ENCODE measurements at places on chromosomes 1 and 21.

DNA sequence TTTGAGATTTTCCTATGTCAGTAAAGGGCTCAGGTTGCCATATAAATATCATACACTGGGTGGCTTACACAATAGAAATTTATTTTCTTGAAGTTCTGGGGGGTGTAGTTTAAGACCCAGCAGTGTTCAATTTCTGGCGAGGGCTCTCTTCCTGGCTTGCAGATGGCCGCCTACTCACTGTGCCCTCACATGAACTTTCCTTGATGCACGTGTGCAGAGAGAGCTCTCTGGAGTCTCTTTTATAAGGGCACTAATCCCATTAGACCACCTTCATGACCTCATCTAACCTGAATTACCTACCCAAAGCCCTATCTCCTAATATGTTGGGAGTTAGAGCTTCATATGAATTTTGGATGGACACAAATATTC, 21.1 kb downstream of the TMEM51 start:
- DNase-seq = no peak

DNA sequence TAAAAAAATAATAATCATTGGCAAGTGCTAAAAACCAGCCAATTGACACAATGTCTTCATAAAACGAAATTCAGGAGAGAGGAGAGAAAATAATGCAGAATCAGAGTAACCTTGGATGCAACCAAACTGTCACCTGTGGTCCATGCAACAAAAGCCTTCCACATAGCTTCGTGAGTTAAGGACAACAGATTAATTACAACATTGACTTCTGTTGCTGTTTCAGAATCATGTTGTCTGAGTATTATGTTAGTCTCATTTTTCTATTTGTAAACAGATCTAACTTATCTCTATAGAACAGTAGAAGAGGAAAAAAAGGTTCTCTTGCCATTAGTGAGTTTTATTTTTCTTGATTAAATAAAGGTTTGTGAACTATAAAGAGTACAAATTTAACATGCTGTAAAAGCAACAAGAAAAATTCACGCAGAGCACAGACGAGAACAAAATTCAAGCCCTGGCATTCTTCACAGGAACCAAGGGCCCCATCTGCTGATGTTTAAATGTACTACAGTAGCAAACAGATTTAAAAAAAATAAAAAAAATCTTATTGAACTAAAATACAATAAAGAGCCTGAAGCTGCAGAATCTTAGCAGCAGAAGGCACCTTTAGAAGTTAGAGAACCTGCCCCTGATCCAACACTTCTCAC, 381.1 kb upstream of the PKN2 start:
- DNase-seq = peak; percentile 4

DNA sequence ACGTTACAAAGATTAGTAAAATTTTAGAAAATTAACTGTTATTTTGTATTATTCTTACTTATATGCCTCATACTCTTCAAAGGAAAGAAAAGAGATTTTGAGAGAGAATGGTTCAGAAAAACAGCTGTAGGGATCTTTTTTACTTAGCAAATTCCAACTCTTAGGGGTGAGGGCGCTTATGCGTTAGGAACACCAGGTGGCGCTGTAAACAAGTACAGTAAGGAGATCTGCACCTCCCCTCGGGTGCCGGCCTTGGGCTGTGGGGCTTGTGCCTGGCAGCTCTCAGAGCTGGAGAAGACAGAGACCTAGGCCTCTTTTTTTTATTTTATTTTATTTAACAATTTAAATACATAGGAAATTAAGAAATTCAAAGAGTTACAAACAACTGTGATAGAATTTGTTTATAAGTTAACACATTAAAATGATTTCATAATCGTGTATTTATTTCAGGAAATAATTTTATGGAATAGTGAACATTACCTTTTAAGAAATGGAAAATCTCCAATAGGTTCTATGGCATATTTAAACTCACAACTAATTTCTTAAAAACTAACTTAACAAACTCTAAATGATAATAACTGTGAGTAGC, 32.6 kb downstream of the UTP25 start:
- DNase-seq = no peak

GRCh38 chr1:158491316-158491715, 19.3 kb downstream of the OR10R2 start:
- no peak for DNase-seq

- DNase-seq = no peak
Observed at GRCh38 chr1:208178091-208178529, 66.1 kb downstream of the PLXNA2 start.

DNA sequence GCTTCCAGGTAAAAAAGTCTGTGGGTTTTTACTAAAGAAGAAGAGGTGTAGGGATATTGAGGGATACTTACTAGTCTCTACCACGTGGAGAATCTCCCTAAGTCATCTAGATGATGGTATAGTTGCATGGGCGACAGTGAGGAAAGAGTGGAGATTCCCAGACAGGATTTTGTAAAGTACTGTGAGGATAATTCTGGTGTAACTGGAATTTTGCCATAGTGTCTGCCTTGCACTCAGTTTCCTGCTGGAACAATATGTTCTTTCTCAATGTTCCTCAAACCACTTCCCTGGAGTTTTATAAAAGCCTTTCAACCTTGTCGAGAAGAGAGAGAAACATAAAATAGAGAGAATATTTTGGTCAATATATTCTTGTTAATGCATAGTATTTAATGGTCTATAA, 95.1 kb upstream of the WLS start:
- no peak for DNase-seq

DNA sequence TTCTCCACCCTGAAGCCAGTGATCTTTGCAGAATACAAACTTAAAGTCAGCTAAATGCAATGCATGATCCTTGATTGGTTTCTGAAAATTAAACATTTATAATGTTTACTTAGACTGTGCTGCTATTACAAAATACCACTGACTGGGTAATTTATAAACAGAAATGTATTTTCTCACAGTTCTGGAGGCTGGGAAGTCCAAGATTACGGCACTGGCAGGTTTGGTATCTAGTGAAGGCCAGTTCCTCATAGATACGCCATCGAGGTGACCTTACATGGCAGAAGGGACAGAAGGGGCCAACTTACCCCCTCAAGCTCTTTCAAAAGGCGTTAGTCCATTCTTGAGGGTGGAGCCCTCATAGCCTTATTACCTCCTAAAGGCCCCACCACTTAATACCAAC, 2.8 kb upstream of the BOLA1 start:
- DNase-seq = no peak

GRCh38 chr1:226063977-226064815, 1.7 kb downstream of the H3-3A start:
- no peak for DNase-seq

DNA sequence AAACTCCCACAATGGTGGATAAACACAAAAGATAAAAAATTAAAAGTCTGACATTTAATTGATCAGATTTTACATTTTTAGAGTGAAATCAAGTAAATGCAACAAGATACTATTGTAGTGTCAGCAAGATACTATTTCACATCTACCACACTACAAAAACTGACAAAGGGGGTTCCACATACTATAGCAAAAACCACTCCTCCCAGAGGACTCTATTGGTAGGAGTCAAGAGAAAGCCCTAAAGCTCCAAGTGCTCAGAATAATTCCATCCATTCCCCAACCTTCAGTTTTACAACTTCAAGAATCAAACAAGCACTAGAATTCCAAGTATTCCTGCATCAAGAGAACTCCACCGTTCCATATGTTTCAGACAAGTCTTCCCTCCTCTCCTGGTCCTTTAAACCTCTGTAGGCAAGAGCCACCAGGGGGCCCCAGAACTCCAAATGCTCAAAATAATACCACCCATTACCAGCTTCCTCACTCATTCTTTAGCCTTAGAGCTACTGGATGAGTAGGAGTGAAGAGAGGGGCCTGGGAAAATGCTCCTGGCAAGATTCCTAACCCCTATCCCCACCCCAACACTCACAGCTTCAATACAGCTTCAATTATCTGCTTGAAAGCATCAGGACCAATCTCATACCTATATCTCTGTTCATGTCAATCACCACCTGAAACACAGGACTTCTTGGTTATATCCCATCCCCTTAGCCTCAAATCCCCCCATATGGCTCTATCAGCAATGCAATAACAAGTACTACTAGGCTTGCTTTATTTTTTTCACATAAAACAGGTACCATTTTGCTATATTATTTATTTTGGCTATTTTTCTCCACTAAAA, 9.9 kb downstream of the TOR1AIP2 start:
- DNase-seq = no peak

GRCh38 chr1:230091473-230092231, 24.6 kb downstream of the GALNT2 start:
- no peak for DNase-seq

- DNase-seq = no peak
Observed at GRCh38 chr1:64405833-64406232, 64.1 kb upstream of the CACHD1 start.

DNA sequence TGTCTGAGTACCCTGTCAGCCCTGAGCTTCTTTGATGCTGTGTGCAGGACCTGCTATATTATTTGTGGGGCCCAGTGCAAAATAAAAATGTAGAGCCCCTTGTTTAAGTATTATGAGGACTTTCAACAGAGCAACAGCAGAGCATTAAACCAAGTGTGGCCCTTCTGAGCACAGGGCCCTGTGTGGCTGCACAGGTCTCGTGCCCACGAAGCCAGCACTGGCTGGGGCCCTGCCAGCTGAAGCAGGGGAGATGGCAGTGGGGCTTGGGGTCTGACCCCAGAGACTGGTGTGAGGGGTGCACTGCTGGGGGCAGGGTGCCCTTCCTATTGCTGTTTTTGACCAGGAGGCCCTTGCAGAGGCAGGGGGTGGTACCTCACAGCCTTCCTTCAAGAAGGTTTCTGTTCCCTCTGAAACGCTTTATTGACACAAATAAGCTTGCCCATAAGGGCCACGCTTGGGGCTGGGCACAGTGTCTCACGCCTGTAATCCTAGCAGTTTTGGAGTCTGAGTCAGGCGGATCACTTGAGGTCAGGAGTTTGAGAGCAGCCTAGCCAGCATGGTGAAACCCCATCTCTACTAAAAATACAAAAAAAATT, 2.2 kb upstream of the SEMA4A start:
- DNase-seq = no peak

DNA sequence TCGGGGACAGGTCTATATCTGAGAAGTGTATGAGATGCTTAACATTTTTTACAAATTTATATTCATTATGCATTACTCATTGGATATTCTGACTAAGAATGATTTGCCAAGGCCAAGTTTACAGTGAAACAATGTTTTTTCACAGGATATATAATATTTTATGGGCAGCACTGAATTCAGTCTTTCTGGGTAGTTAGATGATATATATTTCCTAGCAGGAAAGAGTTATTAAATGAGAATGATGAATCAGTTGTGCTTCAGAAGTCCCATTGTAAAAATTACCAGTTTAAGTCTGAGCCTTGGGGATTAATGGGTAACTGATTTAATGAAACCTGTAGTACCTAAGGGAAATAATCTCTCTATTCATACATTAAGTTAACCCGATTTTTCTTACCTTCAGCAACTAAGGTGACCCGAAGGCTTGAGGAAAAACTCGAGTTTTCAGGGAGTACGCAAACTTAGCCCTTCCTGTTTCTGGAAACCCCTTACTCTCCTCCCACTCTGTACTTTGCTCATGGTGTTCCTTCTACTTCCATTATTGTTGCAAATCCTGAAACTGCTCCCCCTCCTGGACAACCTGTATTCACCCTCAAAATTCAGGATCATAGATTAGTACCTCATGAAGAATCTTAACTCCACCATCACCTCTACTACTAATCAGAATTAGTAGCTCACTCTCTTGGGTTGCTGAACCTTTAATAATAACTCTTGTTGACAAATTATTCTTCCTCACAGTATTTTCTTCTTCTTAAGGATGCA, 135.1 kb downstream of the AK5 start:
- no peak for DNase-seq

All from kidney epithelial cell (primary cell).